Osteocyte (in vitro differentiated cells): ENCODE measurements at places on chromosomes 3 and 15.

DNA sequence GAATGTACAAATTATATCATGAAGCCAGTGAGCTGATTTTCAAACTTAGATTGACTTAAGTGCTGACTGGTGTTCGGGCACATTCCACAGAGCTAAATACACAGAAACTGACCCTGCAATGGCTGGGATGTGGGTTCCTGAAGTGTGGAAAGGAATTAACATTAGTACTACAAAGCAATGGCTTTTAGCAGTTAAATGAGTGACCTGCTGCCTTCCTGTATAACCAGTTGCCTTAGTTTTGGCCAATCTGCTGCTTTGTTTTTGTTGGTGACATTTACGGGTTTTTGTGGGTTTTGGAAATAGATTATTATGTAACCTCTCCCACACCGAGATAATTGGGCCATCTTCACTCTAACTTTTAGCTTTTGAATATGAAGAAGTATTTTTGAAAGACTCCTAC is 2.4 kb upstream of the SKIC8 start:
- DNase-seq = no peak

GRCh38 chr3:142828703-142829305 is 60.1 kb downstream of the PCOLCE2 start:
- DNase-seq = peak; percentile 92

DNA sequence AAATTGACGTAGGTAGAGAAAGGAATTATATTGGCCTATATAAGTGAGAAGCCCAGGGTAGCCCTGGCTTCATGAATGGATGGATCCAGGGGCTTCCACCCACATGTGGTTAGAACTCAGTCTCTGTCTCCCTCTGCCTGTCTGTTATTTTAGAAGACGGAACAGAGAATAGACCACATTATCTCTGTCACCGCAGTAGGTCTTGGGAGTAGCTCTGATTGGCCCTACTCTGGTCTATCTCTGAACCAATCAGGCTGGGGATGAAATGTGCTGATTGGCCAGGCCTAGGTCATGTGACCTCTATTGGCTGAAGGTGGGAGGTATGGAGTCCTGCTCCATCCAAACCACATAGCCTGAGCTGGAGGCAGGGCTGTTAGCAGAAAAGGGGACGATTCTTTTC is 143.0 kb upstream of the PRR23C start:
- DNase-seq = no peak

GRCh38 chr3:87626546-87626945 is 350.2 kb upstream of the POU1F1 start:
- no peak for DNase-seq

DNA sequence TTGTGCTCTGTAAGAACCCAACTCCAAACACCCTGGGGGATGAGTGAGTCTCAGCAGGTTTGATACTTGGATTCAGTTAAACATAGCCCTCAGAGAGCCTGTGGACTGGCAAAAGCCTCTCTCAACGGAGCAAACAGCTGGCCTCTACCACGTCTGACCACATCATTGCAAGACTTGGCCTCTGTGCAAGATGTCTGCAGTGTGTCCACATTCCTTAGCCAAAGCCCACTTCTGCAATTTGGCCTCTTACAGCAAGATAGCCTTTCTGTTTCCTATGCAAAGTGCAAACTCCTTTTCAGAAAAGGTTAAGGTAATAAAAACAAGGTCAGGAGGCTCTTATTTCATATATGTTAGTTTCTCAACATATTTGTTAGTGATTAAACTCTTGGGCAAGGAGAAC is 27.9 kb downstream of the FBN1 start:
- no peak for DNase-seq

GRCh38 chr3:181075098-181075497 is 85.6 kb upstream of the DNAJC19 start:
- no peak for DNase-seq

- DNase-seq = no peak
Measured at GRCh38 chr3:9692416-9692815, 11.2 kb upstream of the CPNE9 start.

GRCh38 chr15:64760056-64760455 is 15.3 kb downstream of the RBPMS2 start:
- no peak for DNase-seq

- DNase-seq = no peak
Measured at GRCh38 chr3:122982216-122983185, 45.1 kb downstream of the SEMA5B start.

GRCh38 chr15:66714543-66714981 is 12.5 kb downstream of the SMAD6 start:
- no peak for DNase-seq

GRCh38 chr3:139388821-139389551 is 461 bp downstream of the COPB2 start:
- DNase-seq = no peak

DNA sequence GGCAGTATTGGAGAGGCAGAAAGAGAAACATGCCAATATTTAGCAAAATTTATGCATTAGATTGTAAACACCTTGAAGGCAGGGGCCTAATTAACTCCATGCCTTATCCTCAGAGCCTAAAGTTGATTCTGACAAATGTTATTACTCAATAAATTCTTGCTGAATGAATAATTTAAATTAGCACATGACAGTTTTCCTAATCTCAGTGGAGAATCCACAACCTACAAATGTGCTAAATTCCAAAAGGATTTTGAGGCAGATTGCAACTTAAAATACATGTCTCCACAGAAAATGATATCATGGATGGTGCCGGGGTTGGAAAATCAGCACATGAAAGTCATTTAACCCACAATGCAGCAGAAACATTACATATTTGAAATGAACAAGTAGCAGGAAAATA is 41.1 kb upstream of the NANOGP8 start:
- no peak for DNase-seq

DNA sequence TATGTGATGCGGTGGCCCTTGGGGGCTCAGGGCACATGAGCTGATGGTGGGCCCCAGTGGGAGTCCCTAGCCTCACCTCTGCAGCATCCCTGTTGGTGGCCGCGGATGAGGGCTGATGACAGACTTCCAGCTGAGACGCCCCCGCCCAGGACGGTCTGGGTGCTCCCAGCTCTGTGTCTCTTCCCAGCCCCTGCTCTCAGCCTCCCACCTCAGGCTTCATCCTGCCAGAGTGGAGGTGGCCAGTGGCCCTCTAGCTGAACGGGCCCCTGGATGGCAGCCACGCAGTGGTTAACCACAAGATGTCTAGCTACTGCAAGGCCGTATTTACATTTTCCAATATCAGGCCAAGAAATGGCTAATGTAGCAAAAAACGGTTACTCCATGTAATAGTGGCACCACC is 205.3 kb upstream of the LINGO1 start:
- no peak for DNase-seq

- no peak for DNase-seq
Measured at GRCh38 chr15:87604857-87605446, 651.6 kb downstream of the NTRK3 start.

- DNase-seq = no peak
Measured at GRCh38 chr15:59654046-59654445, 3.3 kb downstream of the GTF2A2 start.

- DNase-seq = no peak
Measured at GRCh38 chr15:62416526-62416925, 251.4 kb upstream of the C2CD4B start.

DNA sequence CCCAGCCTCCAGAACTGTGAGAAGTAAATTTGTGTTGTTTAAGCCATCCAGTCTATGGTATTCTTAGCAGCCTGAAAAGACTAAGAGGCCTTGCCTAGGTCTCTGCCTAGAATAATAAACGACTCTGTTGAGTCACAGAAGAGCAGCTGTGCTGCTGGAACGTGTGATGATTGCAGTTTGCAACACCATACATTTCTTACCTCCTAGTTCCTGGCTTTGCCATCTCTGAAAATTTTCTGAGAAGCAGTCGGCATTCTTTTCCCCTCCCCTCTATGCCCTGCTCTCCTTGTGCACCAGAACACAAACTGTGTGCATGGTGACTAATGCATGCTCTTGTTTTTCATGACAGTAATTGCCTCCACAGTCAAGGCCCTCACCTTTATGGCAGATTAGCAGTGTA is 301.3 kb downstream of the IL20RB start:
- DNase-seq = no peak

- DNase-seq = no peak
Measured at GRCh38 chr3:124174476-124174875, 182.6 kb upstream of the ROPN1 start.

GRCh38 chr15:85955501-85956391 is 123.9 kb upstream of the AGBL1 start:
- no peak for DNase-seq

- DNase-seq = no peak
Measured at GRCh38 chr3:26246901-26247300, 375.7 kb upstream of the LRRC3B start.

- no peak for DNase-seq
Measured at GRCh38 chr15:67059127-67059553, 6.3 kb upstream of the SMAD3 start.

DNA sequence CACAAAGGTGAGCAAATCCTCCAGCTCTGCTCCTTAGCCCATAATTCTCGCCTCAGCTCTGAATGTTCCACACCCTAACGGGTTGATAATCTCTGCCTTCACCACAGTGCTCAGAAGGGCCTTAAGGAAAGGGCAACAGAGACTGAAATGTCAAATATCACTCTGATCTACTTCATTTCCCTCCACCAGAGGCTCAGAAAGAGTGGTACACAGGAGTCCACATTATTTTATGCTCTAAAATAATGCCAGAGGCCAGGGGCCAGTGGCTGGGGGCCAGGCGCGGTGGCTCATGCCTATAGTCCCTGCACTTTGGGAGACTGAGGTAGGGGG is 72.2 kb downstream of the MB21D2 start:
- no peak for DNase-seq

- no peak for DNase-seq
Measured at GRCh38 chr15:83352119-83352518, 67.7 kb upstream of the BNC1 start.

- no peak for DNase-seq
Measured at GRCh38 chr3:10695595-10696285, 120.3 kb upstream of the SLC6A11 start.

- DNase-seq = no peak
Measured at GRCh38 chr15:96321639-96322535, 8.6 kb upstream of the NR2F2 start.

DNA sequence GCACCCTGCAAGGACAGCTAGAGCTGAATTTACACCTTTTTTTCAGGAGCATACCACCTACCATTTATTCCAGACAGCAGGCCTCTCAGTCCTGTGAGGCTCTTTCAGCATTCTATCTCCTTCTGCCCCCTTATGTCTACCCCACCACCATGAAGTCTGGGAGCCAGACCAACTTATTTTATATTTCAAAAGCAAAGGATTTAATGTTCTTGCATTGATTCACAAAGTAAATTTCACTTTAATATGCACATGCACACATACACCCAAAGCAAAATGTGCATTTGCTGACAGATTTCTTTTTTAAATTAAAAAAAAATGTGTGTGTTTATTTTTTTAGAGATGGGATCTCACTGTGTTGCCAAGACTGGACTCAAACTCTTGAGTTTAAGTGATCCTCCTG is 264.2 kb upstream of the LRRC3B start:
- no peak for DNase-seq

- no peak for DNase-seq
Measured at GRCh38 chr3:172150268-172150667, 110.9 kb downstream of the FNDC3B start.

DNA sequence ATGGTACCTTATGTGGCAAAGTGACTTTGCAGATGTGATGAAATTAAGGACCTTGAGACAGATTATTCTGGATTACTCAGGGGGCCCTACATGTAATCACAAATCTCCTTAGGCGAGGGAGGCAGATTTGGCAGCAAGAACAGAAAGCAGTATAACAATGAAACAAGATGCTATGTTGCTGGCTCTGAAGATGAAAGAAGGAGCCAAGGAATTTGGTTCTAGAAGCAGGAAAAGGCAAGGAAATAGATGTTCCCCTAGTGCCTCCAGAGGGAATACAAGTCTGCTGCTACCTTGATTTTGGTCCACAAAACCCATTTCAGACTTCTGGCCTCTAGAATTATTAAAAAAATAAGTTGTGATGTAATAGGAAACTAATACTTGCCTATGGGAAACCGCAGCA is 64.5 kb downstream of the PIK3R4 start:
- no peak for DNase-seq

DNA sequence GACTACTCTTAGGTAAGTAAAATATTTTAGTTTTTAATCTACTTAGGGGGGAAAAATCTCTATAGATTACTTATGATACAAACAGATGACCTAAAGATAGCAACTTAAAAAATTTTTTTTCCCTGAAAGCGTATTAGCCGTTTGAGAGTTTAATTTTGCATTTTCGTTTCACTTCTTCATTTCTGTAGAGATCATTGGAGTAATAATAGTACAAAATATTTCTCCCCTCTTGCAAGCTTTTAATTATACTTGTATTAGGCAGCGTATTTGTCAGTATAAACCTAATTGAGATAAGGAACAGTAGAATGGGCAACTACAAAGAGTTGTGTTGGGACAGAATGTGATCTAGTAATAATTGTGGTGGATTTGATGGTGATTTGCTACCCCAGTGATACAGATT is 10.3 kb downstream of the SKIL start:
- DNase-seq = no peak

GRCh38 chr3:180282386-180282785 is 245.6 kb upstream of the PEX5L start:
- no peak for DNase-seq

DNA sequence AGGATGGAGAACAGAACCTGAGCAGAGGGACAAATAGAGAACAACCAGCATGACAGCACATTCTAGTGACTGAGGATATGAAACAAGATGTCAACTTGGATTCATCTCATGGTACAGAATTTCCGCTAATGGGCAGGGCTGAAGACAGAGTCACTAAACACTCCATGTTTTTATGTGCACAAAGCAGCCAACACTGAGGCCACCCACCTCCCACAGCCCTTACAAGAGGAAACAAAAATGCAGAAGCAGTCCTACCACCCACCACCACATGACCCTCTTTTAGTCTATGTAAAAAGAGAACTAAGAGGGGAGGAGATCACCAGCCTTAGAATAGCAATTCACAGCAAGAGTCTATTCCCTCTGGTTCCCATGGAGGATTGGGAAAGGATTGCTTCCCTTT is 131.4 kb upstream of the UBE2E2 start:
- DNase-seq = no peak

- DNase-seq = no peak
Measured at GRCh38 chr3:56753206-56753820, 48.4 kb downstream of the ARHGEF3 start.

GRCh38 chr3:17986348-17986816 is 244.0 kb upstream of the TBC1D5 start:
- no peak for DNase-seq

- no peak for DNase-seq
Measured at GRCh38 chr3:127005864-127006500, 23.1 kb downstream of the PLXNA1 start.
